NCI-H1417 treated with DMSO at 0.1 percent for 48 hours (cell line): ENCODE measurements at places on chromosomes 7 and 10.

DNA sequence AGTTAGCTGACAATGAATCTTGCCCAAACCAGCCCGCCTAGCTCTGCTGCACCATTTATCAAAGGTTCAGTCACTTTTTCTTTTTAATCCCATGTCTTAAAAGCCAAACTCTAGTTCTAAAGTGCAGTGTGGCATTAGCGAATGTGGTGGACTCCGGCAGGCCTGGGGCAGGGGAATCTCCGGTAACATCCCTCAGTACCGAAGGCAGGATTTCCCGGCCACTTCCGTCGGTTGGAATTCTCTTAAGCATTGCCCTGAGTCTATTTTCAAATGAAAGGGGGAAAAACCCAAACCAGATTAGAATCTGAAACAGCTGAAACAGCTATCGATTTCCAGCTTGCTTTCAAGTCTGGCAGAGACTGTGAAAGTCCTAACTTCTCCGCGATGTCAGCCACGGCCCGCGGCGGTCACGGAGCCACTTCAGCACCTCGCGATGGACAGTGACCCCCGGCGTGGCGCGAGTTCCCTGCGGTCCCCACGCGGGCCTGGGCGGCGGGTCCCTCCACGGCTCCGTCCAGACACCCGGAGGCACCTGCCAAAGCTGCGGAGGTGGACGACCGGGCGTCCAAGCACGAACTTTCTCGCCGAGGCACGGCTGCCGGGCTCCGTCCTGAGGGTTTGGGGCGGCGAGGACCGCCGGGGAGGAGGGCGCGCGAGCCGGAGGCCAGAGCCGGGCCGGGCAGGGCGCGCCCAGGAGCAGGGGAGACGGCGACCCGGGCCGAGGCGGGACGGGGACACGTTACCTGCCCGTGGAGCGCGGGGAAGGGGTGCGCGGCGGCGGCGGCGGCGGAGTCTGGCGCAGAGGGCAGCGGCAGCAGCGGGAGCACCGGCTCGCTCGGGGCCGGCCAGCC, 745 bp downstream of the TCERG1L start:
- DNase-seq: no peak

DNA sequence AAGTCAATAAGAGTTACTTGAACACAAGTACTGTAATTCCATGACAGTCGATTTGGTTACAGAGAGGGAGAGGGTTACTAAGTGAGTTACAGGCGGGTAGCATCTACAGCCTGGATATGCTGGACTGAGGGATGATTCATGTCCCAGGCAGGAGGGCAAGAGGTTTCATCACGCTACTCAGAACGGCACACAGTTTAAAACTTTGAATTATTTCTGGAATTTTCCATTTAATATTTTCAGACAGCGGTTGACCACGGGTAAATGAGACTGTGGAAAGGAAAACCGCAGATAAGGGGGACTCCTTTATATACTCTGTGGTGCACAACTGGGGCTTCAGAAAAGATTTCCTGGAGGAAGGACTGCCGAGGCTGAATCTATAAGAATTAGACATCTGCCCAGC, 25.7 kb upstream of the LRRC4 start:
- DNase-seq: no peak

- DNase-seq: no peak
These were observed 36.5 kb downstream of the BAMBI start for GRCh38 chr10:28713626-28714352.

DNA sequence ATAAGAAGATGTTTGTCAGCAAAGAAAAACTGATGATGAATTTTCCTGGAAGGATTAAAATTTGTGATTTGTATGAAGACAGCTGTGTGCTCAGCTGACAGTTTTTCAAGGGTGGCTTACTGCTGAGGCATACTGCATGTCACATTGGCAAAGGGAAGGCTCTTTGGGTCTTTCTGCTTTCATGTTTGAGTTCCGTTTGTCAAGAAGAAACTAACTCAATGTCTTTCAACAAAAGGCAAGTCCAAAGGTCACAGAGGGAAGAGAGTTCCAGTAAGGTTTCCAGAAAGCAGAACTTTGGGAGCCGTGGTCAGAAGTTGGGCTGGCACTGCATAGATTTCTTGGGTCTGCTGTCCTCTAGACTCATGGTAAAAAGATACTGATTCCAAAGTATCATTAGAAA, 16.9 kb downstream of the DYDC2 start:
- DNase-seq: no peak

GRCh38 chr7:105680505-105681187, 99.4 kb upstream of the EFCAB10 start:
- no peak for DNase-seq

- no peak for DNase-seq
These were observed 770.4 kb downstream of the TNS3 start for GRCh38 chr7:46811529-46811928.

DNA sequence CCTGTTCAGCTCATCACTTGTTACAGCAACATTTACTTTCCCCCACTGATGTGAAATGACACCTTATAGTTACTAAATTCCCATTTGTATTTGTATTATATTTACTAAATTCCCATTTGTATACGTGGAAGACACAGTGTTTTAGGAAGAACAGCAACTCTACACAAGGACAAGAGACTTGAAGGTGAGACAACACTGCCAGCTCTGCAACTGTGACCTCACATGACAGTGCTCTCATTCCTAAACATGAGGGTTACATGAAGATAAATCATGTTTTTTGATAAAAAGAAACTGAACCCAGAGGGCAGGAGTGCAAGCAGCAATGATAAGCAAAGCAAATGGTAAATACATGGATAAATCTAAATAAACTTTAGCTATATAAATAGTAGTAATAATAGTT, 60.3 kb downstream of the ATAD1 start:
- DNase-seq: no peak

DNA sequence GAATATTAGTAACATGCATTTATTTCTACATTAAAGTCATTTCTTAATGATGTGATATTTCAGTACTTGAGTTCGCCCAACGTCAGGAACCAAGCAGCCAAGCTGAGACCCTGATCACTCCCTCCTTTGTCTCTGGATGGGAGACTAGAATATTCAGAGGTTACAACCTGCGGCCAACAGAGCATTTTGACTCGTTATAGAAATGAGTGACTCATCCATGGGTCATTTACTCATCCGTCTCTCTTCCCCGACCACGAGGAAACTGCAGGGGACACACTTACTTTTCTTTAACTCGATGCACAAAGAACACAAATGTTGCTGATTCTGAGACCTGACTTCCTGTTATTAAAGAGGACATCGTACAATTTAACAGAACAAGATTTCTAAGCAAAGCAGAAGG, 343.3 kb downstream of the FRMD4A start:
- no peak for DNase-seq

- DNase-seq: no peak
These were observed 79.7 kb upstream of the MACROH2A2 start for GRCh38 chr10:69972981-69973397.

- no peak for DNase-seq
These were observed 105.4 kb upstream of the LYZL1 start for GRCh38 chr10:29183301-29183945.

DNA sequence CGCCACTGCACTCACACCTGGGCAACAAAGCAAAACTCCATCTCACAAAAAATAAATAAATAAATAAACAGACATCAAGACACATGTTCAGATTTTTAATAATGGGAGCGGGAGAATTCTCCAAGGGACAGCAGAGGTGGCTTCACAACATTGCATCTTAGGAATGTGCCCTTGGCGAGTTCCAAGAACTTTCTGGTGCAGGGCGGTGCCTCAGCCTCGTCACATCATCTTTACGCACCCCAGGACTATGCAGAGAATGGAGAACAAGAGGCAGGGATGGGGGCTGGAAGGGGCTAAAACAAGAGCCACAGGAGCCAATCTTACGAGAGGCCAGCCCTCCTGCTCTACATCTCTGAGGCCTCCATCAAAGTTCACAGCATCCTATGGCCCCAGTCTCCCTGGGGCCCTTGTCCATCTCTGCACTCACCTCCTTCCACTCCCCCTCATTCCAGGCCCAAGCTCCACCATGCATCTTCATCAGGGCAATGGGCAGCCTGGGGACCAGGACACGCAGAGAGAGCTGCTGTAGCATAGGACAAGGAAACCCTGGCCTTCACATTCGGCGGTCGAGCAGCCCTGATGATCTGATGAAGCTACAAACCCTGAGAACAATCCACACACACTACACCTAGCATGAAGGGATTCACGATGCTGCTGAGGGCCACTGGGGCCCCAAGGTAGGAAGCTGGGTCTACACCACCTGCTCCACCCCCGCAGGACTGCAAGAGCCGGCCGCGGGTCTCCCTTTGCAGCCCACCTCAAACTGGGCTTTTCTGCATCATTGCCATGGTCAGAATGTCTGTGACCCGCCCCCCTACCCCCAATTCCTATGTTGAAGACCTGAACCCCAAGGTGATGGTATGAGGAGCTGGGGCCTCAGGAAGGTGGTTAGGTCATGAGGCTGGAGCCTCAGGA, 22.3 kb downstream of the TNS3 start:
- DNase-seq: no peak

DNA sequence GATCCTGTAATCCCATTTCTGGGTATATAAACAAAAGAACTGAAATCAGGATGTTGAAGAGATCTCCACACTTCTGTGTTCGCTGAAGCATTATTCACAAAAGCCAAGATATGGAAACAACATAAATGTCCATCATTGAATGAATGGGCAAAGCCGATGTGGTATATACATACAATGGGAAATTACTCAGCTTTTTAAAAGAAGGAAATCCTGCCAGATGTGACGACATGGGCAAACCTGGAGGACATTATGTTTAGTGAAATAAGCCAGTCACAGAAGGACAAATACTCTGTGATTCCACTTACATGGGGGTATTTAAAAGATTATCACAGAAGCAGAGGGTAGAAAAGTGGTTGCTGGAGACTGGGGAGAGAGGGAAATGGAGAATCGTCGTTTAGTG, 23.9 kb upstream of the FAM107B start:
- no peak for DNase-seq

DNA sequence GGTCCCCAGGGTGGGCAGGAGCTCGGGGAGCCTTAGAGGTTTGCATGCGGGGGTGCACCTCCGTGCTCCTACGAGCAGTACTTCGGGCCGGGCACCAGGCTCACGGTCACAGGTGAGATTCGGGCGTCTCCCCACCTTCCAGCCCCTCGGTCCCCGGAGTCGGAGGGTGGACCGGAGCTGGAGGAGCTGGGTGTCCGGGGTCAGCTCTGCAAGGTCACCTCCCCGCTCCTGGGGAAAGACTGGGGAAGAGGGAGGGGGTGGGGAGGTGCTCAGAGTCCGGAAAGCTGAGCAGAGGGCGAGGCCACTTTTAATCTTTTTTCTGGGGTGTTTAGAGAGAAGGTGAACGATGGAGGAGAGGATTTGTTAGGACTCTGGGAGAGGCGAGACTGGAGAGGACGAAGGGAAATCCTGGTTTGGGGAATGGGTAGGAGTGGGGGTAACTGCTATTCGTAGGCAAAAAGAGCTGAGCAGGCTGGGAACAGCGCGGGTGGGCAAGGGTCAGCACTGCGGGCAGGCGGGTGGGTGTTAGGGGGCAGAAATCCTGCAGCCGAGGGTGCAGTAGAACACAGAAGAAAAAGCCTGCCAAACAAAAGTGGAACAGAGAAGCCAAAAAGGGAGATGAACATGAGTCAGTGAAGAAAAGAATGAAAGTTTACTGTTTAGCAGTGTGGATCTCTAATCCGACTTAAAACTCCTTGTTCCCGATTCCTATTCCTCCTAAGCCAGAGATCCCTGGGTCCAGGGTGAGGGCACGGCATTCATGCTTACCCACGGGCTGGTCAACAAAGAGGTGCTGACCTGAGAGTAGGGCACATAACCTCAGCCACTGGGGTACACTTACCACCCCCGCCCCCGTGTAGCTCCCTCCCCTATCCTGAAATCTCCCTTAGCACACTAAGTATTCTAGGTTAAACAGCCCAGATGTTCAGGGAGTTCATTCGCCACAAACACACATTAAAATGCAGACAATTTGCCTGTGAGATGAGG, 26.9 kb downstream of the PRSS2 start:
- DNase-seq: no peak

- DNase-seq: no peak
These were observed 190.2 kb downstream of the TNS3 start for GRCh38 chr7:47391726-47392125.

DNA sequence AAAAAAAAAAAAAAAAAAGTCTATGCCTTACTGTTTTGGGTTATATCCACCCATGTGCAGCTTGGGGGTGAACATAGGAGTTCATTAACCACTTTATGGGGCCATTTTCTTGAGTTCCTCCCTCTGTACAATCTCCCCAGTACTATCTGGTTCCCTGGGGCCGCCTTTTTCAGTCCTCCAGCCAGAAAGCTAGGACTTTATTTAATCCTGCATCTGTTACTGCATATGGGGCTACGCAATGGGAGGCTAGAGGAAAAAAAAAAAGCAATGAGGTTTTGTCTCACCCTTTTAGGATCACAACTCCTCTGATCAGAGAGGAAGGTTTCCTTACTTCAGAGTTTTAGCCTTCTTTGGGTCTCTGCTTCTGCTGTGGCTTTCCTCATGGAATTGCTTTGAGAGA, 51.0 kb downstream of the BTRC start:
- DNase-seq: no peak

- no peak for DNase-seq
These were observed 627.9 kb downstream of the PARD3 start for GRCh38 chr10:34187201-34187600.

- no peak for DNase-seq
These were observed 35.3 kb downstream of the AGAP3 start for GRCh38 chr7:151121380-151122170.

DNA sequence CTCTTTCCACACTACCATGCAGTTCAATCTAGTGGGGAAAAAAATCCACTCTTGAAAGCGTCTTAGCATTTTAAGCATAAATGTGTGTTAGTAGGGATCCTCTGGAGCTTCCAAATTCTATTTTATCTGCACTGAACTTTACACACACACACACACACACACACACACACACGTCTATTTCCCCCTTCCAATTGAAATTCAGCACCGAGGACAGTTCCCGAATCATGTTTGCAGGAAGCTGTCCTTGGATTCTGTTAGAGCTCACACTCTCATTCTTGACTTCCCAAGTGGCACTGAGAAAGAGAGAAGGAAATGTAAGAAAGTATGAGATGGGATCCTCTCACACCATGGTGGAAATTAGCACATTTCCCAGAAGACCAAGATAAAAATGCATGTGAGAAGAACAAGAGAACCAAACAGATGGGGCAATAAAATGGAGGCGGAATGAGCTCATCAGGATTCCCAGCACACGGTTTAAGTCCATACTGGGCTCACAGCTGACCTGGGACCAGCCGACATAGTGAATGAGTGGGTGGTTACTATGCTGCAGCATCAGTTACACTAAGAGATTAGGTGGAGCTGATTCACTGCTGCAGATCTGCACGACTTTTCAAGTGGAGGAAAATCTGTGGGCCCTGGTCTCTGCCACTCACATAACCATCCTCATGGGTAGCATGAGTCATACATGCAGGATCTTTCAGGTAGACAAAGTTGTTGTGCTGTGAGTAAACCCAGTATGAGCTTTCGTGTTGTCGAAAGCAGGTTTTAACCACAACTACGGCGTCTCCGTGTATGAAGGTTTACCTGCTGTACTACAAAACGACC, 3.3 kb upstream of the NPTX2 start:
- no peak for DNase-seq

- no peak for DNase-seq
These were observed 290.9 kb downstream of the DNAJB9 start for GRCh38 chr7:108860615-108861014.

DNA sequence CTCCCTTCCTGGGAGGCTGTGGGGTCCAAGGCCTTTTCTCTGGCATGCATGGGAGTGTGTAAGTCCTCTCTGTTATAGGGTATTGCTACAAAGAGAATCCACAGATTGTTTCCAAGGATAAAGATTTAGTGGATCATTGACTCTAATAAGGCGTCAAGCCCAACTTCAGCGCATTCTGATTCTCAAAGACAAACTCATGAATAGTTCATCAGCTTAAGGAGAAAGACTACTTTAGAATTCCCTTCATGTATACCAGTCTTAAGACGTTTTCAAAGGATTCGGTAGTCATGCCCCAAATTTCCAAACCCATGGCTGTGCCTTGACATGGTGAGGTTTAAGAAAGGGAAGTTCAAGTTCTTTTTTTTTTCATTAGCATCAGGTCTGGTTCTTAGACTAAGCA, 46.6 kb upstream of the ABLIM1 start:
- DNase-seq: no peak
